ENCODE measurements at places on chromosomes 1 and 21.

DNA sequence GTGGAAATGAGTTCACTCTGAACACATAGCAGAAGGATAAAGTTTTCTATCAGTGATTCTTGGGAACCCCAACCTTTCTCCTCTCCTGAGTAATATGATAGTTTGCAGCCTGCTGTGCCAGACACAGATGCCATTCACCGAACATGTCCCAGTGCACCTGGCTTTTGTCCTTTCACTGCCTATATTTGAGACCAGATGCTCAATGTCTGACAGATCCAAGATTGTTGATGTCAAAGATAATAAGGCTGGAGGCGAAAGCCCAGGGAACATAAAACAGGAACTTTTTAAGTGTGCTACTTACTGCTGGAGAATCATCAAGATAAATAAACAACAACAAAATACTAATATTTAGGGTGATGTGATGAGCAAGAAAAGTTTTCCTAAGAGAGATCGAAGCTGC, 139.3 kb downstream of the TIAM1 start:
- DNase-seq: no peak

GRCh38 chr1:197269053-197269452, 1.0 kb downstream of the CRB1 start:
- no peak for DNase-seq

GRCh38 chr1:6827079-6827478, 41.8 kb downstream of the CAMTA1 start:
- DNase-seq: no peak

DNA sequence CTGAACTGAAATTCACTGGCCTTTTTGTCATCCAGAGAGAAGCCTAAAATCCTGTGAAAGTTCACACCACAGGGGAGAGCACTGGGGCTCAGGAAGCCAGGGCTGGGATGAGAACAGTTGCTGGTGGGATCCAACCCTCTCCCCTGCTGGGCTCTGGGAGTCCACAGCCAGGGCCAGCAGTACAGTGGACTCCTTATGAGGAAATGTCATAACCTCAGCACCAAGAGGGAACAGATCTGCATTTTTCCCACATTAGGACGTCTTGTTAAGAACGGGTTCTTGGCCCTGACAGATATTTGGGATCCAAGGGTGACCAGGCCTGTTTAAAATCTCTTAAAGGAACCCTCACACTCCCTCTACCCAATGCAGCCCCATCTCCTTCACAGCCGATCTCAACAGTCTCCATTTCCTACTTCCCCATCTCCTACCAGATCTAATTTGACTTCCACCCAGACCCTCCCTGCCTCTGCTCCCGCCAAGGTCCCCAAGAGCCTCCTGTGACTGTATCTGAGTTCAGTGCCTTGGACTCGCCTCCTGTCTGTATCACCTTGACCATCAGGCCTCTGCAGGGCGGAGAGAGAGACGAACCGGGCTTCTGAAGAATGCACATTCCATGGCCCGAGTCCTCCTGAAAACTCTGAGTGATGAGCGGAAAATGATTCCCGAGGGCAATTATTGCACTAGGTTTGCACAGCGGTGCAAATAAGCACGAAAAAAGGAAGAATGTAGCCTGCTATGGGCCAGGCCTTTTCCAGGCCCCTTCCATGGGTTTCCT, 159.9 kb downstream of the TRABD2B start:
- DNase-seq: no peak

GRCh38 chr1:8858112-8858668, 20.3 kb downstream of the ENO1 start:
- no peak for DNase-seq

GRCh38 chr1:10635992-10636391, 160.5 kb downstream of the CASZ1 start:
- no peak for DNase-seq

- DNase-seq: no peak
Measured at GRCh38 chr1:49013079-49013478, 236.4 kb upstream of the BEND5 start.

DNA sequence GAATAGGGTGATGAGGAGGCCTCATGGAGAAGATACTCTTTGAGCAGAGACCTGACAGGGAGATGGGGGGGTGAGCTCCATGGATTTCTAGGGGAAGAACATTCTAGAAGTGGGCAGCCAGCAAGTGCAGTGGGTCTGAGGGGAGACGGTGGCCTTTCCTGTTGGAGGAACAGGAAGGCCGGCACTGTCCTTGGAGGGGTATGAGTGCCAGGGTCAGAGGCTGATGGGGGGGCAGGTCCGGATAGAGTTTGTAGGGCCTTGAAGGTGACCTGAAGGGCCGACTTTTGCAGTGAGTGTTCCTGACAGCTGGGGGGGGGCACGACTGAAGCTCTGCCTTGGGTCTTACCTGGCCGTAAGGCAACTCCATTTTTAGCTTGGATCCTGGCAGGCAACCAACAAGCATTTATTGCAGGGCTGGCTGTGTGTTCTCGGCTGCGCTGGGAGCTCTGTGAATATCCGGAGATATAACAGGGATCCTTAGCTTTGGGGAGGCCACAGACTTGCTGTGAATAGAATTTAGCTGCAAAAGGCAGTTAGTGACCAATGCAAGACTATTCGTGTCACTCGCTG, 130.6 kb downstream of the MRPS6 start:
- DNase-seq: no peak

- DNase-seq: no peak
Measured at GRCh38 chr21:38979271-38980121, 173.8 kb downstream of the ETS2 start.

GRCh38 chr1:204216236-204216635, 2.4 kb upstream of the GOLT1A start:
- no peak for DNase-seq

GRCh38 chr1:199041173-199041914, 402.5 kb downstream of the PTPRC start:
- no peak for DNase-seq

- no peak for DNase-seq
Measured at GRCh38 chr1:226607268-226607660, 58.7 kb downstream of the STUM start.

GRCh38 chr1:171351961-171352360, 38.0 kb downstream of the FMO4 start:
- DNase-seq: no peak

DNA sequence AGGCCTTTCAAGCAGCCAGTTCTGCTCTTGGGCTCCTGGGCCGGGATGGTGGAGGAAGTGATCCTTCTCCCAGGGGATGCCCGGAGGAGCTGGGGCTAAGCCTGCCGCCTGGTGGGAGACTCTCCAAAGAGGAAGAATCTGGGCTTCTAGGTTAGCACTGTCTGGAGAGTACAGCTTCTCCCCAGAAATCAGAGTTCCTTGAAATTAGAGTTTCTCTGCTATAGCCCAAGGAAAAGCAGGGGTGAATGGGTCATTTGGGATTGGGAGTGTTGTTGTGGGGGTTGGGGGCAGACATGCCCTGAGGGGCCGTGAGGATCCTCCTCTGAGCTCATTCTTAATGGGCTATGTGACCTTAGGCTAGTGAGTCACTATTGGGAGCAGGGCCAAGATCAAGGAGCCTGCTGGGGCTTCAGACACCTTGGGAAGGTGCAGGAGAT, 6.5 kb downstream of the LGR6 start:
- DNase-seq: no peak

DNA sequence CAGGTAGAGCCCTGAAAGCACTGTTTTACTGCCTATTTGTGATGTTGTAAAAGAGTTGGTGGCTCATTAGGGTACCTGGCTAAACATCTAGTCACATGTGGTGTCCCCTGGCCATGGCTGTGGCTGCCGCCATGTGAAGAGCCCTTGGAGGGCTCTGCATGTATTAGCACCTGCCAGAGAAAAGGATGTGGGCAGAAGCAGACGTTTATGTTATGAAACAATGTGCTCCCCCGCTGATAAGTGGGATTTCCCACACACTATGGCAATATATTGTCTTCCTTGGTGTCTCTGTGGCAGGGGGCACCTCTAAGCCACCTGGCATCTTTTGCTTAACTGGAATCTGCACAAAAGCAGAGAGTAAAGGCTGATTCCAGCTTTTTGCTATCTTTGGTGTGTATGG, 9.6 kb downstream of the TENT5C start:
- peak; percentile 6 for DNase-seq

DNA sequence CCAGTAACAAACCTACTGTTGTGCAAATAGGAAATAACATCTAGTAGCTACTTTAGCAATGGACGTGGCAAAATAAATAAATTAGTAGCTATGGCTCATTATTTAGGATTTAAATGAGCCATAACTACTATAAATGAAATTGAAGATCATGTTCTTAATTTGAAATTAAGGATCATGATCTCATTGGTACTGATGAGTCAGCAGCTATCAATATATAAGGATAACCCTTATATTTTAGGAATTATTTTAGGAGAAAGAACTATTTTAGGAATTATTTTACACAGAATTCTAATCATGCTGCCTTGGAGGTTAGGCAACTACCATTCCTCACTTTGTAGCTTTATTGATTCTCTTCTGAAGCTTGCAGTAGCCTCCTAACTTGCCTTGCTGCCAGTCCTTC, 24.0 kb downstream of the DR1 start:
- DNase-seq: no peak

- DNase-seq: no peak
Measured at GRCh38 chr1:208165659-208166058, 78.5 kb downstream of the PLXNA2 start.

DNA sequence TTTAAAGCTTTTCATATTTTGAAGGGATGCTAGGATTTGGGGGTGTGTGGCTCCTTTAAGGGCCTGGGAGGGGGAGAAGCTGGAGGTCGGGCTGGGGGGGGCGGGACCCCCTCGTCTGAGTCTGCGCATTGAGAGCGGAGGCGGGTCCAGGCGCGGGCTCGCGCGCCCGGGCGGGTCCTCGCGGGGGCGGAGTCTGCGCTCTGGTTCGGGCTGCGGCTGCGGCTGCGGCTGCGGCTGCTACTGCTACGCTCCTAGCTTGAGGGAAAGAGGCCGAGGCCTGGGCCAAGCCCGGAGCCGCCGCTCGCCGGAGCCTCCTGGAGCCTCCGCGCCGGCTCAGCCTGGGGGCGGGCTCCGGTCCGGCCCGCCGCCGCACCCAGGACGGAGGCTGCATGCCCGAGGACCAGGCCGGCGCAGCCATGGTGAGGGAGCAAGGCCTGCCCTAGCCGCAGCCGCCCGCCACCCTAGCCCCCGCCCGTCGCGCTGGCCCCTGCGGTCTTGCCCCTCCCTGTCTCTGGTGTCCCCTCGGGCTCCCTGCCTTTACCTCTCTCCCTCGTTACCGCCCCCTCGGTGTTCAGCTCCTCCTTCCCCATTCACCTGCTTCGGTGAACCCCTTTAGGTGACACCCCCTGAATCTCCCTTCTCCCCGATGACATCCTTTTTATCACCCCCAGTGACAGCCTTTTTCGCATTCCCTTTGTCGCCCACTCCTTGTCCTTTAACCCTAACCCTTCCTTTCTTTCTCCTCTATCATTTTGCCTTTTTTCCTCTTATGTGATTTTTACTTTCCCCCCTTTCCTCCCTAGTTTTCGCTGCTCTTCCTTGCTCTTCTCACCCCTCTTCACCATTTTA, at the start of gene ZYG11B:
Gene ZYG11B (plus strand): TSS at position 189 of the 849 bp plus-strand sequence. CDS start 201 bp downstream, at position 390.
- peak; percentile 86 for DNase-seq

Measured in activated T-helper 9 cell treated with anti-CD3 and anti-CD28 coated beads, Interleukin-2, amount 50 U/mL, for 16 hours (primary cell).